Right lobe of liver (tissue), 6 donors: ENCODE measurements at places on chromosomes 16 and 17. TPM values are rescaled to one million over a fixed set of nuclear protein-coding genes. Genes with fewer than 3 reads are reported as not detected.

- H3K27ac ChIP-seq, result no peak overlapping the region
- H3K36me3 ChIP-seq, result no peaks in the 10 kb centered on the region
- no peaks in the 10 kb centered on the region for H3K4me1 ChIP-seq
- no peaks in the 10 kb centered on the region for H3K27me3 ChIP-seq
- no peak overlapping the region for H3K4me3 ChIP-seq
Measured at GRCh38 chr17:75074532-75074931, 13.2 kb upstream of the SLC16A5 start.

- no peaks in the 10 kb centered on the region for H3K36me3 ChIP-seq
- no peak overlapping the region for H3K4me3 ChIP-seq
- no peaks in the 10 kb centered on the region for H3K4me1 ChIP-seq
- no peak overlapping the region for H3K27ac ChIP-seq
- DNase-seq, result peak; percentile 85
Measured at GRCh38 chr17:62109378-62109902, 44.4 kb upstream of the MED13 start.

- H3K36me3 ChIP-seq, result no peaks in the 10 kb centered on the region
- no peaks in the 10 kb centered on the region for H3K4me1 ChIP-seq
- no peak overlapping the region for H3K27ac ChIP-seq
- no peak for DNase-seq
Measured at GRCh38 chr16:56324406-56324805, 100.9 kb downstream of the AMFR start.

DNA sequence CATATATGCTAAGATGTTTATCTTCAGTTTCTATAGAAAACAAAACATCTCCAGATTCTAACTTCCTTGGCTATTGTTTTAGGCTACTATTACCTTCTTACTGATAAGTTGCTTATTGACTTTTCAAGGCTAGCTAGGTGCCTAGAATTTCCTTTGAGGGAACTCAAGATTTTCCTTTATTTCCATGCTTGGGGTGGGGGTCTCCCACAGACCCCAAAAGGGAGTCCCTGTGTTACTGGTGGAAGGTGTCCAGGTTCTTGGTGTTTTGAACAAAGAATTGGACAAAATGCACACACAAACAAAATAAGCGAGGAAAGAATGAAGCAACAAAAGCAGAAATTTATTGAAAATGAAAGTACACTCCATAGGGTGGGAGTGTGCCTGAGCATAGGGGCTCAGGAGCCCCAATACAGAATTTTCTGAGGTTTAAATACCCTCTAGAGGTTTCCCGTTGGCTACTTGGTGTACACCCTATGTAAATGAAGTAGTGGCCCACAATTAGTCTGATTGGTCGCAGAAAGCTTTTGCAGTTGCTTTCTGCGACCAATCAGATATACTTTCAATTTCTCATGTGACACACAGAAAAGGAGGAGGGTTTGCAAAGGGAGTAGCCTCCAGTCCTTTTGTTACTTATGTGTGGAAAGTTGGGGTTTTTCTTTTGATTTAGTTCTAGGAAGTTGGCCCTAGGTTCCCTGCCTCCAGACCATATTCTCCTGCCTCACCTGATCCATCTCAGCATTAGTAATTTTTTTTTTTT is 67.5 kb downstream of the MARF1 start:
- H3K4me3 ChIP-seq, result no peak overlapping the region
- peaks cover 52% of the 10 kb centered on the region for H3K4me1 ChIP-seq
- no peaks in the 10 kb centered on the region for H3K27me3 ChIP-seq

GRCh38 chr16:11665071-11665491 is 3.2 kb upstream of the SNN start:
- H3K4me3 ChIP-seq, result no peak overlapping the region
- DNase-seq, result no peak
- H3K27me3 ChIP-seq, result no peaks in the 10 kb centered on the region

- H3K4me1 ChIP-seq, result no peaks in the 10 kb centered on the region
- H3K27me3 ChIP-seq, result no peaks in the 10 kb centered on the region
- H3K36me3 ChIP-seq, result no peaks in the 10 kb centered on the region
- H3K4me3 ChIP-seq, result no peak overlapping the region
- DNase-seq, result no peak
Measured at GRCh38 chr17:78000341-78000740, 41.8 kb downstream of the TNRC6C start.

DNA sequence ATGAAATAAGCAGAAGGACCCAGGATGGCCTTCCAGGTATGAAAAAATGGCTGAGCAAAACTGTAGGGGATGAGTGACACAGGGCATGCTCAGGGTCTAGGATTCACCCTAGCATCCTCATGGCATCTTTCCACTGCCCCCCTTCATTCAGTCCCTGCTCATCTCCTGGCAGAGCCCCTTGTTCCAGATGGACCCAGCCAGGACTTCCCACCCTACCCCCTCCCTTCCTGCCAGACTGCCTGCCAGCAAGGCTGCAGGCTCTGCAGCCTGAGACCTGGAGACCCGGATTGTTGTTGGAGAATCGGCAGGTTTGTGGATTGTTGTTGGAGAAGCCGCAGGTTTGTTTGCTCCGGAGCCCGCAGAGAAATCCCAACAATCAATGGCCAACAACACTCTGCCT is 6.6 kb downstream of the SEZ6 start:
- DNase-seq, result no peak
- no peaks in the 10 kb centered on the region for H3K27me3 ChIP-seq
- H3K4me1 ChIP-seq, result no peaks in the 10 kb centered on the region
- no peak overlapping the region for H3K27ac ChIP-seq
- H3K4me3 ChIP-seq, result no peak overlapping the region

GRCh38 chr17:27480699-27481098 is 24.5 kb downstream of the KSR1 start:
- no peaks in the 10 kb centered on the region for H3K36me3 ChIP-seq
- DNase-seq, result no peak
- no peaks in the 10 kb centered on the region for H3K4me1 ChIP-seq
- no peaks in the 10 kb centered on the region for H3K27me3 ChIP-seq
- H3K27ac ChIP-seq, result no peak overlapping the region
- no peak overlapping the region for H3K4me3 ChIP-seq

DNA sequence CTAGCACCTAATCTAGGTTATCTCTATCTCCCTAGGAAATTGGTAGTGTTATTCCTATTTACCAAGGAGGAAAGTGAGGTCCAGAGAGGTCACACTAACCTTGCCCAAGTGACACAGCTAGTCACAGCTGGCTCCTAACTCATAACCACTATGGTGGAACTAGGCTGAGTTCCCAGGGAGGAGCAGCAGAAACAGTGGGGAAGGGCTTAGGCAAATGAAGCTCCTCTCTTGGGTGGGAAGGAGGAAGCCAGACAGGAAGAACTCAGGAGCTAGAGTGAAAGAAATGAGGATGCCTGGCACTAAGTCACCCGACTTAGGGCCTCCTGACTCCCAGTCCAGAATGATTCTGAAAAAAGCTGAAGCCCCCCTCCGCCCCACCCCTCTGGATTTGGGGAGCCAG is 34.5 kb downstream of the PSME3IP1 start:
- H3K27ac ChIP-seq, result no peak overlapping the region
- no peaks in the 10 kb centered on the region for H3K27me3 ChIP-seq
- no peak for DNase-seq
- H3K36me3 ChIP-seq, result peaks cover 21% of the 10 kb centered on the region
- peaks cover 6% of the 10 kb centered on the region for H3K4me1 ChIP-seq
- H3K4me3 ChIP-seq, result no peak overlapping the region

GRCh38 chr17:2398655-2399571 is 1.9 kb downstream of the MNT start:
- H3K4me1 ChIP-seq, result peaks cover 29% of the 10 kb centered on the region
- peak overlapping the region; percentile 68 for H3K4me3 ChIP-seq
- peak; percentile 70 for DNase-seq
- no peaks in the 10 kb centered on the region for H3K27me3 ChIP-seq
- no peaks in the 10 kb centered on the region for H3K36me3 ChIP-seq

- H3K27me3 ChIP-seq, result no peaks in the 10 kb centered on the region
- no peak overlapping the region for H3K4me3 ChIP-seq
- peak; percentile 39 for DNase-seq
- H3K36me3 ChIP-seq, result peaks cover 35% of the 10 kb centered on the region
Measured at GRCh38 chr16:30349675-30350074, 5.4 kb downstream of the CD2BP2 start.

DNA sequence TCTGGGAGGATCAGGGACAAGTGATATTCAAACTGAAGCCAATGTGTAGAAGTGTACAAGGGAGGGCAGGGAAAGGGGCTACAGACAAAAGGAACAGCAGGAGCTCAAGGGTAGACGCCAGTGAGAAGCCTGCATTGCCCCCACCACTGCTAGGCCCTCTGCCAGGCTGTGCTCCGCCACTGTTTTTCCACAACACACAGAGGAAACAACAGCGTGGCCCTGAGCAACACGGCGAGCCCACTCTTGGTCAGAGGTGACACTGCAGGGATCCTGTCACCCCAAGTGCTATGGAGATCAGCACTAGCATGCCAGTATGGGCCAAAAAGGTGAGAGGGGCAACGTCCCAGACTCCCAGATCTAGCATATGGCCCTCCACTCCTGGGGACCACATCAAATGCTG is 23.4 kb downstream of the MYO18A start:
- peaks cover 90% of the 10 kb centered on the region for H3K4me1 ChIP-seq
- no peaks in the 10 kb centered on the region for H3K36me3 ChIP-seq
- no peaks in the 10 kb centered on the region for H3K27me3 ChIP-seq
- DNase-seq, result no peak
- H3K4me3 ChIP-seq, result no peak overlapping the region
- peak overlapping the region; percentile 88 for H3K27ac ChIP-seq

- no peaks in the 10 kb centered on the region for H3K36me3 ChIP-seq
- DNase-seq, result no peak
- no peak overlapping the region for H3K27ac ChIP-seq
- H3K4me3 ChIP-seq, result no peak overlapping the region
Measured at GRCh38 chr17:43579566-43580140, 33.5 kb upstream of the ETV4 start.

- no peak overlapping the region for H3K27ac ChIP-seq
- no peaks in the 10 kb centered on the region for H3K36me3 ChIP-seq
- H3K4me3 ChIP-seq, result no peak overlapping the region
- peak; percentile 29 for DNase-seq
- H3K27me3 ChIP-seq, result no peaks in the 10 kb centered on the region
Measured at GRCh38 chr17:83180264-83180995, 101.0 kb downstream of the METRNL start.

DNA sequence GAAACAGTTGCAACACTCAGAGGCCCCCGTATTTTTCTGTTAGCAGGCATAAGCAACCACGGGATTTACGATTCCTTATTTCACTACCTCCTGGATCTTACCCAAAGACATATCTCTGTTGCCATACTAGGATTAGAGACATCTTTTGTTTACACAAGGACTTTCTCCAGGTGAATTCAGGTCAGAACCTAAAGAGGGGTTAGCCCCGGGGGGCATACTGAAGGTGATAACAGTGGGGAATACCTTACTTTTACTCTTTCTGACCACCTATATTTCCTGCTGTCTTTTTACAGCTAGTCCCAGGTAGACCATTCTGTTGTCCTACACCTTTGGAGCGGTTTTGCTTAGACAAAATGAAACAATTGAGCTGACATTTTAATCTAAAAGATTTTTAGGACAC is 27.9 kb upstream of the CDH8 start:
- DNase-seq, result no peak
- H3K4me3 ChIP-seq, result no peak overlapping the region
- H3K4me1 ChIP-seq, result no peaks in the 10 kb centered on the region

- peak overlapping the region; percentile 86 for H3K4me3 ChIP-seq
- H3K27ac ChIP-seq, result peak overlapping the region; percentile 97
- no peak for DNase-seq
Measured at GRCh38 chr16:22372882-22373661, 1.3 kb downstream of the CDR2 start.

GRCh38 chr16:89575247-89576152 is at the start of gene CPNE7:
TSS of gene CPNE7 (plus strand) at chr16:89575758. CDS start at chr16:89575898, 140 bp downstream.
- no peak for DNase-seq
- H3K27ac ChIP-seq, result no peak within 1 kb of the TSS
- H3K4me1 ChIP-seq, result no peaks in the 10 kb centered on the region
- H3K27me3 ChIP-seq, result no peaks in the 10 kb centered on the region
- no peak within 1 kb of the TSS for H3K4me3 ChIP-seq
- no peaks in the 10 kb centered on the region for H3K36me3 ChIP-seq

DNA sequence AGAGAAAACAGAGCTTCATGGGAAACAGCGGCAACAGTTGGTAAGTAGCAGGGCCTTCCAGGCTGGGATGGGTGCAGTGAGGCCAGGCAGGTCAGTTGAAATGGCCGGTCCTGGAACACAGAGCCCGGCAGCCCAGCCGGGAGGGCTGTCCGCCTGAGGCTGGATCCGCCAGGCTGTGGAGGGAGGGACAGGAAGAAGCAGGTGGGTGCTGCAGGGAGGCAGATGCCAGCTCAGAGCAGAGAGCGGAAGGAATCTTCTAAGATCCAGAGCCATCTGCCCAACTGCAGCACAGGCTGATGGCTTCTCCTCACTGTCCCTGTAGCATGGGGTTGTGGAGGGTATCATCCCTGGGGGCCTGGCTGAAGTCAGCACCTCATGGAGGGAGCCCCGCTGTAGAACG is 599 bp downstream of the RNF112 start:
- H3K36me3 ChIP-seq, result no peaks in the 10 kb centered on the region
- no peaks in the 10 kb centered on the region for H3K27me3 ChIP-seq
- no peak overlapping the region for H3K27ac ChIP-seq
- H3K4me3 ChIP-seq, result no peak overlapping the region
- no peaks in the 10 kb centered on the region for H3K4me1 ChIP-seq

Gene NXPH3
- total RNA-seq, result 0.11 TPM

Gene MAP2K3
- 80.7 TPM for total RNA-seq

Gene ZP2
- total RNA-seq, result not detected

Gene TLCD3A
- 2.0 TPM for total RNA-seq

Gene UNC13D
- total RNA-seq, result 11.9 TPM

Gene OTOP2
- total RNA-seq, result not detected

Gene AGRP
- total RNA-seq, result not detected

Gene RAB37
- 12.1 TPM for total RNA-seq

Gene SOX15
- not detected for total RNA-seq

Gene MYH2
- total RNA-seq, result 0.81 TPM

Gene ITGAL
- total RNA-seq, result 7.3 TPM

Gene ADAP2
- total RNA-seq, result 6.6 TPM

Gene ALDH3A2
- total RNA-seq, result 208 TPM
